ENCODE measurements at places on chromosomes 16 and 17. TPM values are rescaled to one million over a fixed set of nuclear protein-coding genes. Genes with fewer than 3 reads are reported as not detected.

Gene SMIM22
- total RNA-seq: not detected

Gene SHCBP1
- total RNA-seq: 19.5 TPM

Gene KRT17
- total RNA-seq: not detected

GRCh38 chr17:69500911-69501429 lies 86.5 kb downstream of the MAP2K6 start:
- DNase-seq: no peak

- no peak for DNase-seq
Observed at GRCh38 chr17:16448490-16448889, 33.1 kb downstream of the TRPV2 start.

DNA sequence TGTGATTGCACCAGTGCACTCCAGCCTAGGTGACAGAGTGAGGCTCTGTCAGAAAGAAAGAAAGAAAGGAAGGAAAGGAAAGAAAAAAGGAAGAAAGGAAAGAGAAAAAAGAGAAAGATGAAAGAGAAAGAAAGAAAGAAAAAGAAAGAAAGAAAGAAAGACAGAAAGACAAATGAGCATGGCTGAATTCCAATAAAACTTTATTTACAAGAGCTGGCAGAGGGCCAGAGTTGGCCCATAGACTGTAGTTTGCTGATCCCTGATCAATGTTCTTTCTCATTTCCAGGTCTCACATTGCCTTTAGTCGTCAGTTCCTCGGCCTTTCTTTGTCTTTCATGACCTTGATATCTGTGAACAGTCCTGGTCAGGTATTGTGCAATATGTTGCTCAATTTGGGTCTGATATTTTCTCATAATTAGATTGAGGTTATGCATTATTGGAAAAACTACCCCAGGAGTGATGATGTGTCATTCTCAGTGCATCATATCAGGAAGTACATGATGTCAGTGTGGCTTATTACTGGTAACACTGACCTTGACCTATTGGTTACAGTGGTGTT lies 68.5 kb upstream of the MED9 start:
- no peak for DNase-seq

GRCh38 chr16:49921791-49922456 lies 66.0 kb upstream of the ZNF423 start:
- peak; percentile 66 for DNase-seq
